ENCODE measurements at places on chromosomes 11 and 22. TPM values are rescaled to one million over a fixed set of nuclear protein-coding genes. Genes with fewer than 3 reads are reported as not detected.

GRCh38 chr11:79367844-79368243 is 73.0 kb downstream of the TENM4 start:
- H3K27me3 ChIP-seq = no peaks in the 10 kb centered on the region
- no peak overlapping the region for H3K27ac ChIP-seq
- no peaks in the 10 kb centered on the region for H3K4me1 ChIP-seq
- no peak for DNase-seq
- H3K4me3 ChIP-seq = no peak overlapping the region

GRCh38 chr11:13047884-13048283 is 38.8 kb downstream of the RASSF10 start:
- no peaks in the 10 kb centered on the region for H3K4me1 ChIP-seq
- no peak overlapping the region for H3K27ac ChIP-seq
- H3K27me3 ChIP-seq = peaks cover 39% of the 10 kb centered on the region
- H3K36me3 ChIP-seq = no peaks in the 10 kb centered on the region
- no peak for DNase-seq

GRCh38 chr22:24969560-24970301 is 17.2 kb downstream of the KIAA1671 start:
- peak overlapping the region; percentile 82 for H3K27ac ChIP-seq
- no peaks in the 10 kb centered on the region for H3K36me3 ChIP-seq
- peak; percentile 86 for DNase-seq
- no peak overlapping the region for H3K4me3 ChIP-seq
- peaks cover 34% of the 10 kb centered on the region for H3K4me1 ChIP-seq

DNA sequence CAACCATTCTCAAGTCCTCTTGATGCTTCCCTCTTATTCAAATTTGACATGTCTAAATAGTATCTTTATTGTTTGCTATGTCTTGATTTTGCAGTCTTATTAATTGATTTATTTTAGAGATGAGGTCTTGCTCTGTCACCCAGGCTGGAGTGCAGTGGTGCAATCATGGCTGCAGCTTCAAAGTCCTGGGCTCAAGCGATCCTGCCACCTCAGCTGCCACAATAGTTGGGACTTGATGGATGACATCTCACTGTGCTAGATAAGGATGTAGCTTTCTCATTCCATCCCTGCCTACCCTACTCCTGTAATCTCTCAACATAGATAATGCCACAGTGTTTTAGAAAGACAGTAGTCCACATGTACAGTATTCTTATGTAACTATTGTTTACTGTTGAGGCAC is 7.5 kb upstream of the SPTY2D1 start:
- H3K4me1 ChIP-seq = no peaks in the 10 kb centered on the region
- no peak overlapping the region for H3K27ac ChIP-seq
- no peak for DNase-seq
- no peak overlapping the region for H3K4me3 ChIP-seq
- H3K36me3 ChIP-seq = no peaks in the 10 kb centered on the region
- peaks cover 1% of the 10 kb centered on the region for H3K27me3 ChIP-seq

DNA sequence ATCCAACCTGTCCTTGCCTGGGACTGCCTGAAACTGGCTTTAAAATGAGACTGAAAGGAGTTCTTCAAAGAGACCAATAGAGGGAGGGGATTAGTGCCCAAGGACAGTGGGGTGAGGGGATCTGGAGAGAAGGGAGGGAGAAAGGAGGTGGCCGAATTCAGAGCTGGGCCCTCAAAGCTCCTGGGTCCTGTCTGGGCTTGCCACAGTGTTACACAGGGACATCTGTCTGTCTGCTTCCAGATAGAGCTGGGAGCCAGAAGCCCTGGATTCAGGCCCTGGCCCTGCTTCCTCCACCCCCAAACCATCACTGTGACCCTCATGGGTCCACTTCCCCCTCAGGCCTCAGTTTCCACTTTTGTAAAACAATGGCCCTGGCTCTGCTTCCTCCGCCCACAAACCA is 3.6 kb downstream of the KCNJ4 start:
- no peak for DNase-seq
- H3K36me3 ChIP-seq = no peaks in the 10 kb centered on the region
- no peaks in the 10 kb centered on the region for H3K4me1 ChIP-seq
- H3K27ac ChIP-seq = no peak overlapping the region
- peaks cover 34% of the 10 kb centered on the region for H3K27me3 ChIP-seq

DNA sequence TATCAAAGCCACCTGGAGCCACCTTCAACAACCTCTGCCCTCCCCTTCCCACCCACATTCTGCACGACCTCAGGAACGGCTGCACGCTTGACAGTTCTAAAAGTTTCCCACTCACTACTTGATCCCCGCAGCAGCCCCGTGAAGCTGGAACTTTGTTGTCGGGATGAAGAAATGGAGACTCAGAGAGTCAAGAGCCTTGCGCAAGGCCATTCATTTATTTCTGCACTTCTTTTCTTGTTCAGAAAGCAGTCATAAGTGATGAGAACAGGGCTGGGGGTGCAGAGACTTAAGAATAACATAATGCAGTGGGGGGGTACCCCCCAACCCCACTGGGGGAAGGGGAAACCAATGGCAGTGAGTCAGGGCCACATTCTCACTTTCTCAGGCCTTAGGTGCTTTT is 2.2 kb upstream of the ZFTA start:
- H3K27me3 ChIP-seq = peaks cover 5% of the 10 kb centered on the region
- H3K4me1 ChIP-seq = peaks cover 18% of the 10 kb centered on the region
- DNase-seq = no peak
- no peak overlapping the region for H3K27ac ChIP-seq
- H3K36me3 ChIP-seq = no peaks in the 10 kb centered on the region

DNA sequence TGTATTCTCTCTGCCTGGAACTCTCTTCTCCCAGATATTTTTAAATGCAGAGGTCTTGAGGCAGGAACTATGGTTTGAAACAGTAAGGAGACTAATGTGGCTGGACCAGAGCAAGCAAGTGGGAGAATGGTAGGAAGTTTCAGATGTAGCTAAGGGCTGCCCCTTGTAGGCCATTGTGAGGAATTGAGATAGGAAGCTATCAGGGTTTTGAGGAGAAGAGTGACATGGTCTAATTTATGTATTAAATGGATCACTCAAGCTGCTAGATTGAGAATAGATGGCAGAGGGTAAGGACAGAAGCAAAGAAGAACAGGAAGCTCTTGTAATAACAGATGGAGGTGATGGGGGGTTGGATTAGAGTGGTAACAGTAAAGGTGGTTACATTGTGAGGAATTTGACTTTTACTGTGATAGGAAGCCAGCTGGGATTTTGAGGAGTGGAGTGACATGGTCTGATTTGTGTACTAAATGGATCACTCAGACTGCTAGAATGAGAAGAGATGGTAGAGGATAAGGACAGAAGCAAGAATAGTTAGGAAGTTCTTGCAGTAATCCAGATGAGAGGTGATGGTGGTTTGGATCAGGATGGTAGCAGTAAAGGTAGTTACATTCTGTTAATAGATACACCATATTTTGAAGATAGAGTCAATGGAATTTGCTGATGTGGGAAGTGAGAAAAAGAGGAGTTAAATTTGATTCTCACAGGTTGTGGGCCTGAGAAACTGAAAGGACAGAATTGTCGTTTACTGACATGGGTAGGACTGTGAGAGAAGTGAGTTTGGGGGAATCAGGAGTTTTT is 63.0 kb downstream of the HIPK3 start:
- H3K27ac ChIP-seq = no peak overlapping the region
- no peak for DNase-seq
- no peak overlapping the region for H3K4me3 ChIP-seq
- no peaks in the 10 kb centered on the region for H3K27me3 ChIP-seq
- H3K36me3 ChIP-seq = no peaks in the 10 kb centered on the region

GRCh38 chr11:15970506-15971214 is 385.7 kb downstream of the SOX6 start:
- no peak overlapping the region for H3K4me3 ChIP-seq
- H3K27ac ChIP-seq = no peak overlapping the region
- no peaks in the 10 kb centered on the region for H3K27me3 ChIP-seq
- H3K4me1 ChIP-seq = peaks cover 24% of the 10 kb centered on the region
- DNase-seq = no peak

DNA sequence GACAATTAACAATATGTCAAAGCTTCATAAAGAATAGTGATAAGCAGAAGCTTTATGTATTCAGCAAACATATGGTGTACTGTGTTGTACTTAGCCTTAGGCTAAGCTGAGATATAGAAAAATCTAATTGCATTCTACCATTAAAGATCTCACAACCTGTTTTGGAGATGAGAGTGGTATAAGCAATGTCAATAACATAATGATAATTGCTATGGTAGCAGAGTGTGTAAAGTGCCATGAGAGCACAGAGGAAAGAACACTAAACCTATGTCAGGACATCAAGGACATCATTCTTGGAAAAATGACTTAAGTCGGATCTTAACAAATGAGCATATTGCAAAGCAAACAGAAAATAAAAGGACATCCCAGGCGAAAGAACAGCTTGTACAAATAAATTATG is 28.6 kb upstream of the ANGPTL5 start:
- H3K36me3 ChIP-seq = no peaks in the 10 kb centered on the region
- H3K4me1 ChIP-seq = no peaks in the 10 kb centered on the region
- no peaks in the 10 kb centered on the region for H3K27me3 ChIP-seq
- H3K4me3 ChIP-seq = no peak overlapping the region
- no peak for DNase-seq

- no peaks in the 10 kb centered on the region for H3K27me3 ChIP-seq
- no peak overlapping the region for H3K4me3 ChIP-seq
- no peak for DNase-seq
These were observed 214.3 kb downstream of the LRRC4C start for GRCh38 chr11:41245184-41245583.

GRCh38 chr11:44143987-44144909 is 48.8 kb downstream of the EXT2 start:
- H3K4me1 ChIP-seq = peaks cover 4% of the 10 kb centered on the region
- DNase-seq = peak; percentile 26
- no peaks in the 10 kb centered on the region for H3K27me3 ChIP-seq
- no peak overlapping the region for H3K4me3 ChIP-seq
- H3K36me3 ChIP-seq = no peaks in the 10 kb centered on the region
- no peak overlapping the region for H3K27ac ChIP-seq

- peaks cover 5% of the 10 kb centered on the region for H3K4me1 ChIP-seq
- H3K4me3 ChIP-seq = no peak overlapping the region
- H3K27ac ChIP-seq = no peak overlapping the region
- no peaks in the 10 kb centered on the region for H3K27me3 ChIP-seq
These were observed 11.0 kb downstream of the DDB2 start for GRCh38 chr11:47225552-47226400.

GRCh38 chr11:44409558-44410236 is 99.8 kb upstream of the ALX4 start:
- H3K36me3 ChIP-seq = no peaks in the 10 kb centered on the region
- peaks cover 6% of the 10 kb centered on the region for H3K27me3 ChIP-seq
- no peak overlapping the region for H3K27ac ChIP-seq

DNA sequence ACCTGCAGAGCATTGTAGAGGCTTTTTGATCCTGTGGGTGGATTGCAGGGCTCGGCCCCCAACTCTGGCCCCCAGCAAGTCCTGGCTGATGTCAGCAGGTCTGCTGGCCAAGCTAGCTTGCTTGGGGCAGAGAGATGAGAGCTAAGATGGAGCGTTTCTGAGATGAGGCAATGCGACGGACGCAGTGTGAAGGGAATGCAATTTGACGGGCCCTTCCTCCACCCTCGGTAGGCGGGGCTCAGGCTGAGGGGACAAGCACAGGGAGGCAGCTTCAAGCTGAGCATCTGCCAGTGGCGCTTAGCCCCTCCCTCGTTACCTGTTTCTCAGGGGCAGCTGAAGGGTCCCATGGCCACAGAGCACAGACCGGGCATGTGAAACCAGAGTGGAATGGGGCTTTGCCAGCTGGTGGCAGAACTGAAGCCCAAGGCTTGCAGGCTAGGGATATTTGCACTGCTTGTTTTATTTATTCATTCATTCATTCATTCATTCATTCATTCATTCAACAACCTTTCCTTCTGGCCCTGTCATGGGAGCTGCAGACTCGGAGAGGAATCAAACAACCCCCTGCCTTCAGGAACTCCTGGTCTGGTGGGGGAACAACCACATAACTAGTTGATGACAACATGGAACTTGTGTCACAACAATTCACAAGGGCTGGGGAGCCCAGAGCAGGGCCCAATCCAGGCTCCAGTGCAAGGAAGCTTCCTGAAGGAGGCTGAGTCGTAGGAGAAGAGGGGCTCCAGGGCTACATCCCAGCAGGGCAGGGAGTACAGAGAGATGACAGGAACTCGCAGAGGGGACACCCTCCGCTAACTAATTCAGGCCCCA is 66.8 kb downstream of the THAP12 start:
- H3K4me1 ChIP-seq = no peaks in the 10 kb centered on the region
- no peaks in the 10 kb centered on the region for H3K27me3 ChIP-seq
- no peaks in the 10 kb centered on the region for H3K36me3 ChIP-seq
- H3K4me3 ChIP-seq = no peak overlapping the region
- no peak overlapping the region for H3K27ac ChIP-seq

- H3K4me3 ChIP-seq = no peak overlapping the region
- H3K36me3 ChIP-seq = no peaks in the 10 kb centered on the region
- no peaks in the 10 kb centered on the region for H3K4me1 ChIP-seq
- H3K27me3 ChIP-seq = peaks cover 1% of the 10 kb centered on the region
- no peak overlapping the region for H3K27ac ChIP-seq
These were observed 32.5 kb upstream of the GRAMD4 start for GRCh38 chr22:46587492-46588278.

DNA sequence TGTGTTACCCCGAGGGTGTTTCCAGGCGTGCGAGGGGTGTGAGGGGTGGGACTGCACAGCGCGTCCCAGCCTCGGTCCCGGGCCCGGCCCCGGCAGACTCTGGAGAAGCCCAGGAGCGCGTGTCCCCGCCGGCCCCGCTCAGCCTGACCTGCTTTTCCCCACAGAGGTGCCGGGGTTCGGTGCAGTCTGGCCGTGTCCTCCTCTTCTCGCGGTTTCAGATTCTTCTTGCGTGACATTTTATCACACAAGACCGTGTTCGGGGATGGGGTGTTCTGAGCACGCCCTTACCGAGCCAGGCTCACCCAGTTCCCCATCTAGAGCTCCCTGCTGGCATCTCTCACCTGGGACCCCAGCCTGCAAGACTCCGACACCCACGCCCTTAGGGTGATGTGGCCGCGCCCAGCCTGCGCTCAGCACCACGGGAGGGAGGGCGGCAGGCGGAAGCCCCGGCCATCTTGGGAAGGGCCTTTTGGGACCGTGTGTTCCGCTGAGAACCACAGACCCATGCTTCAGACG is 775.6 kb downstream of the BRD1 start:
- H3K36me3 ChIP-seq = no peaks in the 10 kb centered on the region
- no peaks in the 10 kb centered on the region for H3K4me1 ChIP-seq
- H3K27ac ChIP-seq = no peak overlapping the region

The OR8H3 gene
- total RNA-seq = not detected

The EHF gene
- total RNA-seq = not detected

The OSM gene
- total RNA-seq = not detected

The SMTNL1 gene
- total RNA-seq = not detected

The KIF18A gene
- 18.5 TPM for total RNA-seq

The CDHR5 gene
- not detected for total RNA-seq

The MALAT1 gene
- 7,700 TPM for total RNA-seq

The FERMT3 gene
- 64.4 TPM for total RNA-seq

The C11orf16 gene
- total RNA-seq = not detected

The CARD18 gene
- total RNA-seq = not detected

The KLHL35 gene
- total RNA-seq = 1.2 TPM

The CEND1 gene
- 0.40 TPM for total RNA-seq

The KRTAP5-1 gene
- not detected for total RNA-seq

The INPPL1 gene
- 211 TPM for total RNA-seq

The ALX4 gene
- not detected for total RNA-seq

The ZNF214 gene
- 1.7 TPM for total RNA-seq
